ENCODE measurements at places on chromosomes 4 and X. TPM values are rescaled to one million over a fixed set of nuclear protein-coding genes. Genes with fewer than 3 reads are reported as not detected.

GRCh38 chr4:87961993-87962392 is 13.5 kb upstream of the SPP1 start:
- DNase-seq: no peak

DNA sequence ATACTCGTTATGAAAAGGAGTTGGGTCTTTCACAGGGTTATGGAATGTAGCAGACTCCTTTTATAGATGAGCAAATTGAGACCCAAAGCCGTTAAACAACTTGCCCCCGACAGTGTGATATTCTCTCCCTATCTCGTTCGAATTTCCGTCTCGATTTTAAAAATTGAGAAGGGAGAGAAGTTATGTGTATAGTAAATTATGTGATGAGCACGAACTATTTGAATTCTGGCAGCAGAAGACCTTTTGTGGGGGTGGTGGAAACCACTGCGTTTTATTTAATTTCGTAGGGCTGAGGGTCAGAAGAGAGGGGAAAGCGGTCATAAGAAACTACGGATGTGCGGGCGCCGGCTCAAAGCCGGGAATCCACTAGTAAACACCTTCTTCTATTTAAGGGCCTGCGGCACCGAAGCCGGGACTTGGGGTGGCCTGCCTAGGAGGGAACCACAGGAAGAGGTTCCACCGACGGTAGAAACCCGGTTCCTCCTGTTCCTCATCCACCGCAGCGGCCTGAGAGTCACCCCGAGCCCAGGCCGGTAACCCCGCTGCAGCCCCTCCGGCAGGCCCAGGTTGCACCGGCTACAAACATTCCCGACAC is 1.5 kb upstream of the DDX3X start:
- peak; percentile 30 for DNase-seq

DNA sequence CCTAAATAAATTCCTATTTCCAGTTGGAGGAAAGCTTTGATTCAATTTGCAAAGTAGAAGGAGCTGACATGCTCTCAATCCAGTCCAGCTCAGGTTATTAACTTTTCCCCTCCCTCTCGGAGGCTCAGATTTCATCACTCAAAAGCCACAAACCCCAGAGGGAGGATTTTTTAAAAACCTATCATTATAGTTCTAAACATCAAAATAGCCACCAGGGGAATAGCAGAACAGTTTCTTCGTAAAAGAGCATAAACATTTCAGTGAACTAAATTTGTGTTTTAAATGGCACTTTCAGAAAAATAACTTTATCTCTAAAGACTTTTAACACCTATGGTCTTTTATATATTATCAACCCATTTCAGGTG is 8.8 kb downstream of the GPRIN3 start:
- no peak for DNase-seq

The SPANXN2 gene
- not detected for polyA plus RNA-seq

DNA sequence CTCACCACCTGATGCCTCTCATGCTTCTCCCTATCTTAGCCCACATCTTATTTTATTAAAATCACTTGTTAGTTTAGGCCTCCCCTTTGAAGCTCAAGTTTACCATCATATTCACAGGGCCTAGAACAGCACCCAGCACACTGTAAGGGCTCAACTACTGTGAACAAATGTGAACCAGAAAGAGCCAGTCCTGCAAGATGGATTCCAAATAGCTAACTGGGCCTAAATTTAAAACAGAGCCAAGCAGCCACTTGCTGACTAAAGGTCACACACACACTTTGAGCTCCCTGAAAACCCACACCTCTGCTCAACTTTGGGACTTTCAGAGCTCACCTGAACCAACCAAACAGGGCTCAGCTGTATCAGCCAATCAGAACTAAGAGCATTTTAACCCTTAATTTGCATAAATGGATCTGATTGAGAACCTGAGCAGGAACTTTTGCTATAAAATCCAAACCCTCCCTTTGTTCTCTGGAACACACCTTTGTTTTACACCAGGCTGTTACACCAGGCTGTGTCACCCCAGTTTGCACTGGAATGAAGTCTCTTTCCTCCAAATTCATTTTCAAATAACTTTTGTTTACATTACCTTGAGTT is 62.1 kb upstream of the EXOC1L start:
- DNase-seq: no peak

- DNase-seq: peak; percentile 89
These were observed 3.0 kb downstream of the LINC00632 start for GRCh38 chrX:140712413-140713173.

GRCh38 chr4:154044108-154044531 is 255.2 kb upstream of the SFRP2 start:
- DNase-seq: no peak

The NOX1 gene
- polyA plus RNA-seq: 0.50 TPM

DNA sequence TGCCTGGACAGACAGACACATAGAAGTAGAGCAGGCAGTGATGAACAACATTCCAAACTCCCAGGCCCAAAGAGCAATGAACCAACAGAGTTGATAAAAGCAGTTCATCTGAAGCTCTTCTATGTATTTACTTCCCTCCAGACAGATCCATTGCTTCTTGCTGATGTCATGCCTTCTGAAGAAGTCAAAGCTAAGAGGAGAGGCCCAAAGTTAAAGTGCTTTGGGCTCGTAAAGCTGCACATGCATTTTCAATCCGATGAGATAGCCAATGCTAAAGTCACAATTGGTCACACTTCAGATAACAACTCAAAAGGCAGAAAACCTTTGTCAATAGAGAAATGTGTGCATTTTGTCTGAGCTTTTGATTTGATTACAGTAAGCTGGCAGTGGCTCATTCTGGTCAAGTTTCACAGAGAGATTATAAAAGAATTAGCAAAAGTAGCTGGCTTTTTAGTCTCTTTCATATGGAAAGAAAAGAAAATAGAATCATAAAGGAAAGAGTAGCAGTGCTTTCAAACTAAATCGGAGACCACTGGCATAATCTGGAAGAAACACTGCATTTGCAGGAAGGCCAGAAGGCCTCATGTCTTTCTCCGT is 82.0 kb downstream of the GPC4 start:
- no peak for DNase-seq

GRCh38 chr4:147761218-147761883 is 29.5 kb downstream of the ARHGAP10 start:
- DNase-seq: no peak

The GAGE2A gene
- not detected for polyA plus RNA-seq

The FHL1 gene
- polyA plus RNA-seq: 45.1 TPM

DNA sequence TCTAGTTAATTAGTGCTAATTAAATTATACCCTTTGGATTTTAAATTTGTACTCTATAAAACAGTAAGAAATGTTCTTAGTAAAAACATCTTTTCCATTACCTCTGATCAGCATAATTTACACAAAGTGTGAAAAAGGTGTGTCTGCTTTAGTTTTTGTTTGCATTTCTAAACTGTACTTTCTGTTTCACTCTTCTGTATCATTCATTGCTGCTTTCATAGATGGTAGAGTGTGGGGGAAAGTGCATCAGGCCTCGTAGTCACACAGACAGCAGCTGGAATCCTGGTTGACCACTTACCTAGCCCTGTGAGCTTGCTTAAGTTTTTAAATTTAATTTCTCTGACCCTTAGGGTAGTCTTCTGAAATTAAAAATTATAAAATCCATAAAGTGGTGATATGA is 275.4 kb upstream of the PITX2 start:
- no peak for DNase-seq

- DNase-seq: peak; percentile 24
These were observed 160.5 kb upstream of the AGTR2 start for GRCh38 chrX:116009861-116010710.

The TFDP3 gene
- not detected for polyA plus RNA-seq

GRCh38 chr4:184097815-184098214 is 119.9 kb downstream of the ENPP6 start:
- no peak for DNase-seq

DNA sequence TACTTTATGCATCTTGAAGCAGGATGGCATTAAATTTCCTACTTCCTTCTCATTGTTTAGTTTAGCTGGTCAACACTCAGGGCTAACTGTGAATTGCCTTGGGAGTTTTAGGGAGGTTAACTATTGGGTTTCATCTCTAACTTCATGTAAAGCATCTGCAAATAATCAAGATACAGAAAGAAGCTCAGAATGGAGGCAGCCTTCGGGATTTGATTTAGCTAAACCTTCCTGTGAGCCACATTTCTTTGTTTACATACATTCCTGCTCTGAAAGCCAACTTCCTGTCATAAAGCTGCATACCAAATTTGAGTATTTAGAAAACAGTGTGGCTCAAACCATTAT is 131.7 kb upstream of the PCDH18 start:
- DNase-seq: peak; percentile 86

- no peak for DNase-seq
These were observed 278.0 kb upstream of the BOD1L1 start for GRCh38 chr4:13905543-13905942.

GRCh38 chr4:23202712-23203247 is 510.0 kb downstream of the GBA3 start:
- no peak for DNase-seq

The SORCS2 gene
- 11.1 TPM for polyA plus RNA-seq

GRCh38 chr4:117512414-117512813 is 427.0 kb upstream of the TRAM1L1 start:
- no peak for DNase-seq

GRCh38 chr4:142169216-142169615 is 532.8 kb downstream of the IL15 start:
- DNase-seq: no peak

DNA sequence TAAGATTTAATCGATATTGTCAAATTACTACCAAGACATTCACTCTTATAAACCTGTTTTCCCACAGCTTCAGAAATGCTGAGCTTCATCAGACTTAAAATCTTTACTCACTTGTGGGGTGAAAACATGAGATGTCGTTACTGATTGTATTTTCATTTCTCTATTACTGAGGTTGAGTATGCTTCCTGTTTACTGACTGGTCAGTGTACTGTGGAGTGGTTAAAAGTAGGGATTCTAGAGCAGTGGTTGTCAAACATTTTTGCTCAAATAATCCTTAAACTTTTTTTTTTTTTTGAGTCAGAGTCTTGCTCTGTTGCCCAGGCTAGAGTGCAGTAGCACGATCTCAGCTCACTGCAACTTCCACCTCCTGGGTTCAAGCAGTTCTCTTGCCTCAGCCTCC is 50.3 kb downstream of the NSUN7 start:
- no peak for DNase-seq

GRCh38 chr4:8893624-8894423 is 22.2 kb upstream of the HMX1 start:
- peak; percentile 23 for DNase-seq

The ITGB1BP2 gene
- polyA plus RNA-seq: 1.3 TPM

The TLR1 gene
- 5.0 TPM for polyA plus RNA-seq

GRCh38 chrX:123422875-123423274 is 238.8 kb downstream of the GRIA3 start:
- peak; percentile 9 for DNase-seq

- no peak for DNase-seq
These were observed 28.5 kb downstream of the SRPX start for GRCh38 chrX:38192007-38192810.

The CT47B1 gene
- polyA plus RNA-seq: not detected

GRCh38 chrX:129641469-129641868 is 13.3 kb downstream of the APLN start:
- DNase-seq: no peak

DNA sequence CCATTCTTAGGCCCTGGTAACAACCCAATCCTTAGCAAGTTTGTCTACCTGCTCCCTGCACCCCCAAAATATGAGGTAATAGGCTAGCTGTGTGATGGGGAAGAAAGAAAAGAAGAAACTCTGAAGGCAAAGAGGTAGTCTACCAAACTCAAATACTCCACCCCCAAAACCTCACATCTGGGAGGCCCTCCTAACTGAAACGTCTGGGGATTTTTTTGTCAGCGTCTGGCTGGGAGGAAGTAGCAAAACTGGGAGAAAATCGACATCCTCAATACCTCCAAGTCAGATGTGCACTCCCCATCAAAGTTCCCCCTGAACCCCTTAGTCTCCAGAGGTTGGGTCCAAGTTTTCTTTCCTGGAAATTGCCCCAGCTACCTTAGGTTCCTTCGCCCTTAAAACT is 1.0 kb downstream of the LAMP2 start:
- DNase-seq: no peak

GRCh38 chr4:211033-211511 is 86.8 kb downstream of the ZNF718 start:
- no peak for DNase-seq

The GPR119 gene
- polyA plus RNA-seq: not detected

DNA sequence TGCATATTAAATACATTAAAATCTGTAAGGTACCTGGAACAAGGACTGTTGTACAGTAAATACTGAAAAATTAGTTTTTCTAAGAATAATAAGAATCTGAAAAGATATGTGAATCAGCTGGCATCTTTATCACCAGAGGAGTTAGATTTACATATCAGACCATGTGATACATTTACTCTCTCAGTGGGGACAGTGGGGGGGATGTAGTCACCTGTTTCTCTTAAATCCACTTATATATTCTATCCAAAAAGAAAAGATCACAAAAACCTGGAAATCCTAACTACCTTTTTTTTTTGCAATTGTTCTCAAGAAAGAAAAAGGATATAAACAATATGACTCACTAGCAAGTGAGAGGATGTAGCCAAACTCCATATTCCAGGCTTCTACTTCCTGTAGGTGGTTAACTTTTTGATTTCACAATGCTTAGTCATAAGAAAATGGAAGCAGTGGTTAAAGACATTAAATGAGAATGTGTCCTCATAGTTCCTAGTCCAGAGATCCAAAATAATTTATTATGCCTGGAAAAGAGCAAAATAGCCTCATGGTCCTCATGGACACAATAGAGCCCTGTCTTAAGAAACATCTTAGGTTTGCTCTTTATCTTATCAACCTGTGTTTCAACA is 22.5 kb upstream of the MYOZ2 start:
- DNase-seq: no peak

DNA sequence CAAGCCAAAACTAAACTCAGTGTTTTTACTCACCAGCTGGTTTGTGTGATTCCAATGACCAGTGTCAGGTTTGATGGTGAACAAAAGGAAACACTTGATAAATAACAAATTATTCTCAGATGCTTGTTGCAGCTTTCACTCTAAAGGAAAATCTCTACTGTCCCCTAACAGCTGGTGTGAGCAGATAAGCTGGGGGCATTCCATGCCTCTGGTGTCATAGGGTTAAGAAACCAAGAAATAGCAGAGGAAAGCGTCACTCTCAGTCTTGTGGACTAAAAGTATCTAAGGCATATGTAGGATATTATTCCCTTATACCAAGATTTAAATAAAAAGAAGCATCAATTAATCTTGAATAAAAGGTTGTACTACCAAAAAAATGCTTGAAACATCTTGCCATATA is 24.3 kb downstream of the TRPC5 start:
- DNase-seq: no peak

GRCh38 chr4:115154826-115155225 is 41.4 kb upstream of the NDST4 start:
- no peak for DNase-seq

GRCh38 chr4:157521906-157522305 is 301.4 kb downstream of the GRIA2 start:
- no peak for DNase-seq
